ENCODE measurements at places on chromosomes 7 and 10.

GRCh38 chr10:17368708-17369272 is 85.6 kb downstream of the ST8SIA6 start:
- no peak for DNase-seq

DNA sequence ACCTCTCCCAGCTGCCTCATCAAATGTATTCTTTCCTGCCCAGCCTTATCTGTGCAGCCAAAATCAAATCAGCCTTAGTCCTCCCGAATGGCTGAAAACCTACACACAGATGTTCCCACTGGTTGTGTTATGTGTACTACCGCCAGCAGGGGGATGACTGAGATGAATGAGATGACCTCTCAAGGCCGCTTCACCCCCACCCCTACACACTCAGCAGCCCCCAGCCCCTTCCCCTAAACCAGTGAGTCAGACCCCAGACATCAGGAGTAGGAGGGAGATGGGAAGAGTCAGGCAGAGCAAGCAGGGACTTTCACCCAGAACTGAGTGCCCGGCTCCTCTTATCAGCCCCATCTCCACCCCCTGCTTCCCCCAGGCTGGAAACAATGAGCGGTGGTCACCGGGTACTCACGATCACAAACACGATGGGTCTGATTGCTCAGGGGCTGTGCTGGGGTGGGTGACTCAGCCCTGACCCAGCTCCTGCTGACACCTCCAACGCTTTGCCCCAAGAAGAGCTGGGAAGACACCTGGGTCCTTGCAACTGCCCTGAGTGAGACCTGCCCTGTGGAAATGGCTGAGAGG is 6.5 kb upstream of the C10orf105 start:
- peak; percentile 88 for DNase-seq

DNA sequence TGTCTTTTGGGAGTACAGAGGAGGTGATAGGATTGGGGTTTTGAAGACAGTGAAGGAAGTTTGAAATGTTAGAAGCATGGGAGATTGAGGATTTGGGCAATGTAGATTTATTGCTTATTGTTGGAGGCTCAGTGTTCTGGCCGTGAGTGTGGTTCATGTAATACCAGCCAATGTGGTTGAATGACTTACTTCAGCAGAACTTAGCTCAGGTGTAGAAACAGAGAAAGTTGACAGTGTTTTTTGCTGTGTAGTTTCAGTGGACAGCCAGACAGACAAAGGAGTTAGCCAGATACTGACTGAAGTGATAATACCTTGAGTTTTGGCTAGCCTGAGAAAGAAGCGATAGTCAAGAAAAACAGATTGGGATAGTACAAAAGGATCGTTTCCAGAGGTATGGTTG is 88.5 kb downstream of the AHCYL2 start:
- no peak for DNase-seq

GRCh38 chr7:70835658-70836057 is 296.3 kb upstream of the GALNT17 start:
- no peak for DNase-seq

DNA sequence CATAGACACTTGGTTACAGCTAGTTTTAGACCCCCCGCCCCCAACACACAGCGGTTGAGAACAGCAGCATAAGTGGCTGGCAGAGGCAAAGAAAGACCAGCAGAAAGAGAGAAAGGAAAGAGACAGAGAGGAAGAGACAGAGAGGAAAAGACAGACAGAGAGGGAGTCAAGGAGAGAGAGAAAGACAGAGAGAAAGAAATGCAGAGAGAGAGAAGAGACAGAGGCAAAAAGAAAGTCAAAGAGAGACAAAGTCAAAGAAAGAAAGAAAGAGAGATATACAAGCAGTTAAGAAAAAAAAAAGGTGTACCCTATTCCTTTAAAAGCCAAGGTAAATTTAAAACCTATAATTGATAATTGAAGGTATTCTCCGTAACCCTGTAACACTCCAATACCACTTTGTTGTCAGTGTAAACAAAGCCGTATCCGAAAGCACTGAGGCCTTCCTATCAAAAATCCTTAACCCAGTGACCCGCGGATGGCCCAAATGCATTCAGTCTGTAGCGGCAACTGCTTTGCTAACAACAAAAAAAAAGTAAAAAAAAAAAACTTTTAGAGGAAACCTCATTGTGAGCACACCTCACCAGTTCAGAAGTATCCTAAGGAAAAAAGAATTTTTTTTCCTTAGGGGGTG is 11.9 kb upstream of the SLC12A9 start:
- no peak for DNase-seq

GRCh38 chr7:3955026-3955425 is 654.0 kb downstream of the SDK1 start:
- DNase-seq = no peak

GRCh38 chr7:128860158-128861073 is 2.2 kb upstream of the ATP6V1F start:
- no peak for DNase-seq

DNA sequence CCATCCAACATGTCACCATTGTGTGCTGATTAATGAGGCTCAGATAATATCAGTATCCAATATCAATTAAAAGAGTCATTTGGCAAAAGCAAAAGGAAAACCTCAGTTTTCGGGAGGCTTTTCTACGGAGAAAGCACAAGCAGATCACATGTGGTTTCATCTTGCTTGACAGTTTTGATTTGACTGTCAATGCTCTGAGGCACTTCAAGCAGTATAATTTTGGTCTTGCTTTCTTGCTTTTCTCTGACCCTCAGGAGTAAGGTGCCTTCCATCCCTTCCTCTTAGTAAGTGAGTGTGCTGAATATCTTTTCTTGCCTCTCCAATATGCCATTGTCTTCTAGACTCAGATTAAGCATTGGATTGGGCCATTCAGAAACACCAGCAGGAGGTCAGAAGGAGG is 115.5 kb upstream of the CALCR start:
- no peak for DNase-seq

DNA sequence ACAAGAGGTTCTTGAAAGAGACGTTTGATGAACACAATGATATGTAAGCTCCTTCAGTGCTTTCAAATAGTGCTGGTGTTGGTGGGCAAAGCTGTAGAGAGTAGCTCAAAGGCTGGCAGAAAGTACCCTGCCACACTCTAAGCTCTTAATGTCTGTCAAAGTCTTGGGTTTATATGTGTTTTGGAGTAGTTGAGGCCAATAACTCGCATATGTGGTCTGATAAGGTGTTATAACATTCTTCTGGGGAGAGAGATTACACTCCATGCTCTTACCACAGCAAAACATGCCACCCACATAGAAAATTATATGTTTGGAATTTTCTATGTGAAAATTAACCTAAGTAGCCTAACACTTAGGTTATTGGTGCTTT is 30.8 kb upstream of the NME8 start:
- DNase-seq = no peak

DNA sequence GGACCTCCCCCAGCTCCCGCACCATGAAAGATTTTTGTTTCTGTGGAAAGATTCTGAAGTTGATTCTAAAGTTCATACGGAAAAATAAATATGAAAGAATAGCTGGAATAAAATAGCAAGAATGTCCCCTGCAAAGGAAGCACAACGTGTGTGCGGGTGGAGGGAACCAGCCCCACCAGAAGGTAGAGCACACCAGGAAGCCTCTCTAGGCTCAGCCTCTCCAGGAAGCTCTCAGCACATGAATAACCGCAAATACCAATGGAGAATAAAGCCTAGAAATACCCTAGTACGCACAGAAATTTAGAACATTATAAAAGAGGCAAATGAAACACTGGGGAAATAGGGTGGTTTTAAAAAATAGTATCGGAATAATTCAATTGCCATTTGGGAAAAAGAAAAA is 24.6 kb upstream of the FAM170B start:
- no peak for DNase-seq

- no peak for DNase-seq
Measured at GRCh38 chr10:110717781-110718589, 73.8 kb downstream of the RBM20 start.

DNA sequence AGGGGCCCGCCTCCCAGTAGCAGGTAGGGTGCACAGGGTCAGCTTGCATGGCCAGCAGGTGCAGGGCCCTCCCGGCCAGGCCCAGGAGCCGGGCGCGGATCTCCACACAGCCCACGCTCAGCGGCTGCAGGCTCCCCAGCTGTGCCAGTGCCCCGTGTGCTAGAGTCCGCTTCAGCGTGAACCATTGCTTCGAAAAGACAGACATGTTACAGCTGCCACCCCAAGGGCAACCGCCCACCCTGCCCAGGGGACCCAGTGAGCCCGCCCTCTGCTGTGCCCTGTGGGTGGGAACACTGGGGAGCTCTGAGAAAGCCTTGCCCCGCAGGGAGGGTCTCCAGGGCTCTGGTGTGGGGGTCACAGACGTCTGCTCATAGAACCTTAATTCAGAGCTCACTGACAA is 64.3 kb upstream of the NKX6-2 start:
- DNase-seq = peak; percentile 25

- DNase-seq = no peak
Measured at GRCh38 chr7:139897422-139898090, 68.5 kb downstream of the TBXAS1 start.

DNA sequence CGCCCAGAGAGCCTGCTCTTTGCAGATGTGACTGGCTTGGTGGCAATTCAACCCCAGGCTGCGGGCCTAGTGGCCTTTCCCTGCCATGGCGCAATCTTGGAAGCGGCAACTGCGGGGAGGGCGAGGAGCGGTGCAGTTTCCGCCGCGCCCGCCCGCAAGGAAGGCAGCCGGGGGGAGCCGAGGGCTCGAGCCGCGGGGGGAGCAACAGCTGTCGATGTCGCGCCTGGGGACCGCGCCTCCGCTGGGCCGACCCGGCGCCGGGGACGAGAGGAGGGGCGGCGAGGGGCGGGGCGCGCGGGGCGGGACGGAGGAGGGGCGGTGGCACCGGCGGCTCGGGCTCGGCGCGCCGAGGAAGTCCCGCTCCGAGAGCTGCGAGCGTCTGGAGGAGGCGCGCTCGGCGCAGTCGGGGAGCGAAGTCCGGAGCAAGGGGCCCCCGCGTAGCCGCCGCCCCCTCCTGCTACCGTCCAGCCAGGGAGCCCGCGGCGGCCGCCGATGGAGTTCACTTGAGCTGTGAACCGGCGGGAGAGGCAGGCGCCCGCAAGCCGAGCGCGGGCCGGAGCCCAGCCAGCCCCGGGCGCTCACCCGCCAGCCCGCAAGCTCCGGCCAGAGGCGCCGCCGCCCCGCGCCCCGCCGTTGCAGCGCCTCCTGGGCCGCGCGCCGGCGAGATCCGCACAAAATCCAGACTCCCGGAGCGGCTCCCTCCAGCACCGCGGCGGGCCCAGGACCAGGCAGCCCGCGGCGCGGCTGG is 438.1 kb upstream of the GALNT17 start:
- DNase-seq = peak; percentile 64

GRCh38 chr10:5904227-5904626 is 14.2 kb downstream of the FBH1 start:
- no peak for DNase-seq

DNA sequence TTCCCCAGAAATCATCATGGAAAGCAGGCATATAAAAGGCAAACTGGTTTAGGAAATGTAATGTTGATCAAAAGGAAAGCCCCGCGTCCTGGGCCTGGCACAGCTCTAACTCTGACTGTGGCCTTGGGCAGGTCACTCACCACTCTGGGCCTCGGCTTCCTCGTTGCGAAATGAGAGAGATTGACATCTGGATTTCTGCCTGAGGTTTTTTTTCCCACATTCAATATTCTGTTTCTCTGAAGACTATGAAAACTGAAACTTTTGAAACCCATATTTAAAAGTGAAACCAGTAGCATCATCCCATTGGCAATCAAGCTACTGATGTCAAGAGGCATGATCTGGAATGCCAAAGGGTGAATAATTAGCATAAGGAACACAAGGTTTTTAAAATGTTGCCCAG is 369.7 kb upstream of the NPVF start:
- no peak for DNase-seq

DNA sequence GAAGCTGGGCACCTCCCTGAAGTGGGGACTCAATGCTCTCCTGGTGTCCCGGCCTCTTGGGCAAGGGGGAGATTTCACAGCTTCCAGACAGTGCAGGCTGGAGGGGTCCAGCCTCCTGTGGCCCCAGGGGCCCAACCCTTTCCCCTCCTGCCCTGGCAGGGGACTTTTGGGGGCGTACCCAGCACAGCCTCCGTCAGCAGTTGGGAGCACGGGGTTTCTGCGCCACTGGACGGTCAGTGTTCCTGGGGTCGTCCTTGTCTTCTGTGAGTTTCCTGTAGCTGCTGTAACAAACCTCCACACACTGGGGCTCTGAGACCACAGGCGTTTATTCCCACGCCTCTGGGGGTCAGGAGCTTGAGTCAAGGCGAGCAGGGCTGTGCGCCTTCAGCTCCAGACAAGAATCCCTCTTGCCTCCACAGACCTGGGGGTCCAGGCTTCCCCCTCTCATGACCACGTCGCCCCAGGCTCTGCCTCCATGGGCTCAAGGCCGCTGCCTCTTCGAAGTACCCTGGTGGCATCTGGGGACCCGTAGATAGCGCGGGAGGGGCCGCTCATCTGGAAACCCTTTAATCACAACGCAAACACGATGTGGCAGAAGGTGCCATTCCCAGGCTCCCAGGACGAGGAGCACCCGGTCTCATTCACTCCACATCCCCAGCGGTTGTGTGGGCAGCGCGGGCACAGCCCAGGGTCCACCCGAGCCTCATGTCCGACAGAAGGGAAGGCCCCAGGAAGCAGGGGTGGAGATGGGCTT is 14.0 kb downstream of the PWWP2B start:
- no peak for DNase-seq

DNA sequence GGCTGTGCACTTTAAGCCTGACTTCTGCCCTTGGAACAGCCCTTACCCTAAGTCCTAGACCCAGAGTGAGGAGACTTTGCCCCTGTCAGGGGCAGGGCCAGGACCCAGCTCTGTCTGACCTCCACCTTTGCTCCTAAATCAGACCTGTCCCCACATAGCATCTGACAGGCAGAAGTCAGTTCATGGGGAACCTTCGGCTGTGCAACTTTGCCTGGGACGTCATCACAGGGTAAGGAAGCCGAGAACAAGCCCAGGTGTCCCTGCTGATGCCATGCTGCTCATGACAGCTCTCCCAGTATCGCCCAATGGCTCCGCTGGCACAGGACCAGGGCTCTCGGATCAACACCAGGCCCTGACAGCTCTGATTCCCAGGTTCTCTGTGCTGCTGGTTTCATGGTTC is 55.4 kb downstream of the TNS3 start:
- DNase-seq = no peak

GRCh38 chr7:125592331-125592730 is 662.7 kb upstream of the POT1 start:
- no peak for DNase-seq

- DNase-seq = no peak
Measured at GRCh38 chr10:89352802-89353201, 25.0 kb downstream of the IFIT3 start.

DNA sequence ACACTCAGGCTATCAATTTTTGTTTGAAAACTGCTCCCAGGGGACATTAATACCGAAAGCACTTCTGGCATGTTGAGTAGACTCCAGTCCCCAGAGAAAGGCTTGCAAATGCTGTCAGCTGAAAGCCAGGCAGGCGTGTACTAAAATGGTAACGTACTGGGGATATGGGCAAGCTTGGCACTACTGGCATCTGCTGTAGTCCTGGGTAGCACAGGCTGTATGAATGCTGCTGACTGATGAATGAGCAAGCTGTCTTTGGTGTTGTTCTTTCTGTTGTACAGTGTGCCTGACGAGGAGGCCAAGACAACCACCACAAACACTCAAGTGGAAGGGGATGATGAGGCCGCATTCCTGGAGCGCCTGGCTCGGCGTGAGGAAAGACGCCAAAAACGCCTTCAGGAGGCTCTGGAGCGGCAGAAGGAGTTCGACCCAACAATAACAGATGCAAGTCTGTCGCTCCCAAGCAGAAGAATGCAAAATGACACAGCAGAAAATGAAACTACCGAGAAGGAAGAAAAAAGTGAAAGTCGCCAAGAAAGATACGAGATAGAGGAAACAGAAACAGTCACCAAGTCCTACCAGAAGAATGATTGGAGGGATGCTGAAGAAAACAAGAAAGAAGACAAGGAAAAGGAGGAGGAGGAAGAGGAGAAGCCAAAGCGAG is 53.5 kb upstream of the AGBL3 start:
- DNase-seq = no peak

GRCh38 chr7:30474485-30474884 is 4.1 kb downstream of the NOD1 start:
- no peak for DNase-seq

Data from activated CD8-positive, alpha-beta memory T cell treated with anti-CD3 and anti-CD28 coated beads, Interleukin-2, amount 50 U/mL, for 48 hours (primary cell).